ENCODE measurements at places on chromosomes 16 and 17.

GRCh38 chr17:58658804-58659713 lies 32.8 kb downstream of the TEX14 start:
- H3K27ac ChIP-seq = peak overlapping the region; percentile 100
- DNase-seq = peak; percentile 57
- H3K4me1 ChIP-seq = peaks cover 6% of the 10 kb centered on the region
- H3K27me3 ChIP-seq = no peaks in the 10 kb centered on the region
- H3K36me3 ChIP-seq = no peaks in the 10 kb centered on the region

DNA sequence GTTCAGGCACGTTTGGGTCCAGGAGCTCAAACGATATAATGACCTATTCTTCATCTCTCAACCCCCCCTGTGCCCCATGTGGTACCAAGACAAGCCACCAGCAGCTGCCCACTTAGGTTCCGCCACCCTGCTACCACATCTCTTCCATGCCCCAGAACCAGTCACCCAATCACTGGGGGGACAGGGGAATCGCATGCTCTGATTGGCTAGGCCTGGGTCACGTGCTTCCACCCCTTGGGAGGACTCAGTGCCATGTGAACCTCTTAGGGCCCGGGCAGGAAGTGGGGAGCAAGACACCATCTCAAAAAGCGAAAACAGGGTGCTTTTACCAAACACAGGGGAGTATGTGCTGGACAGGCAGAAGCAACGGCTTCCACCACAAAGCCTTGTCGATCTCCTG lies 91.3 kb downstream of the KATNIP start:
- H3K36me3 ChIP-seq = no peaks in the 10 kb centered on the region
- peaks cover 49% of the 10 kb centered on the region for H3K4me1 ChIP-seq
- H3K27me3 ChIP-seq = no peaks in the 10 kb centered on the region
- no peak overlapping the region for H3K4me3 ChIP-seq
- no peak for DNase-seq

- no peaks in the 10 kb centered on the region for H3K36me3 ChIP-seq
- H3K27me3 ChIP-seq = peaks cover 29% of the 10 kb centered on the region
- H3K27ac ChIP-seq = peak overlapping the region; percentile 62
Measured at GRCh38 chr17:77280304-77281121, 139.7 kb downstream of the SEC14L1 start.

DNA sequence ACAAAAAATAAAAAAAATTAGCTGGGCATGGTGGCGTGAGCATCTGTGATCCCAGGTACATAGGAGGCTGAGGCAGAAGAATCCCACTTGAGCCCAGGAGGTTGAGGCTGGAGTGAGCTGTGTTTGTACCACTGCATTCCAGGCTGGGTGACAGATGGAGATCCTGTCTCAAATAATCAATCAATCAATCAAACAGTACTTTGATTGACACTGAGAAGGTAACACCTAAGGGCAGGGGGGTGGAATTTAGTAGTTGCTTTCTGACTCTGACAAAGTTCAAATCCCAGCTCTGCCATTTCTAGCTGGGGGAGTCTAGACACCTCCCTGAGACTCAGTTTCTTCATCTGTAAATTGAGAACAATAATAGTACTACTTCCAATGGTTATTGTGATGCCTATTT lies 12.0 kb downstream of the SSH2 start:
- peaks cover 9% of the 10 kb centered on the region for H3K4me1 ChIP-seq
- no peak overlapping the region for H3K27ac ChIP-seq
- no peaks in the 10 kb centered on the region for H3K36me3 ChIP-seq
- H3K27me3 ChIP-seq = no peaks in the 10 kb centered on the region

DNA sequence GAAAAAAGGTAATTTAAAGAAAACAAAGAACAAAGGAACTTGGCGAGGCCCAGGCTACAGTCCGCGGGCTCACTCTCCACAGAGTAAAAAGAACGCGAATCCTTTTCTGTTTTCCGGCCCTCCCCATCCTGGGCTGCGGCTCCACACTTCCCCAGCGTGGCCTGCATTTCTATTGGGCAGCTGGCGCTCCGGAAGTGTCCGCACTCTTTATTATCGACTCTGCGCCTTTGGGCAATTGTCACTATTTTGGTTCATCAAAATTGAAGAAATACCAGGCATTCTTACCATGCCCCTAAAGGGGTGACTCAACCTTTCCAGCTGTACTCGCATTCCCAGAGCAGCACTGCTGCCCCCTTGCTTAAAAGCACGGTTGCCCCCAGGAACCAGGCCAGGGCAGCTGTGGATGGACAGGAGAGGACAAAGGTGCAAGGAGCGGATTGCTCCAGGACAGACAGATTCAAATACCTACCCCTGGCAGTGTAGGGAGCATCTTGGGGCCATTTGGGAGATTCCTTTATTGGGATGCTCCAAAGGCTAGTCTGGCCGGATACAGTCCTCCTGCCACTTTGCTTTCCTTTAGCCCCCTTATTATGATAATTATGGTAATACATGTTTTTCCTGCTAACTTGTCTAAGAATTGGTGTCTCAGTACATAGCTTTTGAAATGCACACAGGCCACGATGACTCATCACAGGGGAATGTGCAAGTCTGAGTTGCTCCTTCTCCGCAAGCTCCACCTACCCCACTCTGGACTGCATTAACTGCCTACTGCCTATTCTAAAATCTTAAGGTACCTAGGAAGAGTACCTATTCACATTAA lies 985 bp upstream of the SLFN12 start:
- peaks cover 42% of the 10 kb centered on the region for H3K4me1 ChIP-seq
- H3K4me3 ChIP-seq = peak overlapping the region; percentile 84
- peak; percentile 53 for DNase-seq
- H3K27ac ChIP-seq = peak overlapping the region; percentile 99
- H3K36me3 ChIP-seq = no peaks in the 10 kb centered on the region

DNA sequence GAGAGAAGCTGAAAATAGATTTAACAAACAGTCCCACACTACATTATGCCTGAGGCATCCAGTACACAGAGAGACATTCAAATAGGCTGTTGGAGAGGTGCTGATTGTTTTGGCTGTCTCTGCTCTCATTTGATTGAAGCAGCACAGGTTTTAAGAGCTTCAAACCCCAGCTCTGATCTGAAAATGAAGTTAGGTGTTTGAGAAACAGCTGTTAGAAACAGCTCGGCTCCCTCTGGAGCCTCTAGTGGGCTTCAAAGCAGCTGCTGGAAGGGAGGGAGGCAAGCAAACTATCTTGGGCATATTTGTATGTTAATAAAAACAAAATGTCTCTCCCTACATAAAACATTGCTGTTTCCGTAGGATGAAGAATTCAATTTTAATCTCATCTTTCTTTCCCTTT lies 607.3 kb upstream of the GOT2 start:
- H3K27ac ChIP-seq = no peak overlapping the region
- H3K4me3 ChIP-seq = no peak overlapping the region
- peaks cover 18% of the 10 kb centered on the region for H3K27me3 ChIP-seq
- no peaks in the 10 kb centered on the region for H3K36me3 ChIP-seq

DNA sequence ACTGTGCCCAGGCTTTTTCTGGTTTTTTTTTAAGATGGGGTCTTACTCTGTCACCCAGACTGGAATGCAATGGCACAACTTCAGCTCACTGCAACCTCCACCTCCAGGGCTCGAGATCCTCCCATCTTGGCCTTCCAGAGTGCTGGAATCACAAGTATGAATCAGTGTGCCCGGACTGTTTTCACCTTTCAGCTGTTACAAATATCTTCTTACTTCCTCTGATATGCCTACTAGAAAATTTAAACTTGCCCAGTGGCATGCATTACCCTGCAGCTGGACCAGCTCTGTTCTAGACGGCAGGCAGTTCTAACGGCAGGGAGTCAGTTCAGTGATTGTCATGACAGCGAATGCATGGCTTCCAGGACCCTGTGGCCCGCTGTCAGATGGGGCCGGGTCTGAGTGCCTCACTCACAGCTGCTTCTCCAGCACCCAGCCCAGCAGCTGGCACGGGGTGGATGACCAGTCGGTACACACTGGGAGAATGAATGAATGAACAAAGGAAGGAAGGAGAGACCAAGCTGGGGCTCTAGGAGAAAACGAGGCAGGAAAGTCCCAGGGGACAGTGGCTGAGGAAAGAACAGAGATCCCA lies 28.0 kb upstream of the LITAF start:
- H3K36me3 ChIP-seq = no peaks in the 10 kb centered on the region
- H3K27me3 ChIP-seq = no peaks in the 10 kb centered on the region
- H3K4me3 ChIP-seq = no peak overlapping the region
- no peak for DNase-seq

DNA sequence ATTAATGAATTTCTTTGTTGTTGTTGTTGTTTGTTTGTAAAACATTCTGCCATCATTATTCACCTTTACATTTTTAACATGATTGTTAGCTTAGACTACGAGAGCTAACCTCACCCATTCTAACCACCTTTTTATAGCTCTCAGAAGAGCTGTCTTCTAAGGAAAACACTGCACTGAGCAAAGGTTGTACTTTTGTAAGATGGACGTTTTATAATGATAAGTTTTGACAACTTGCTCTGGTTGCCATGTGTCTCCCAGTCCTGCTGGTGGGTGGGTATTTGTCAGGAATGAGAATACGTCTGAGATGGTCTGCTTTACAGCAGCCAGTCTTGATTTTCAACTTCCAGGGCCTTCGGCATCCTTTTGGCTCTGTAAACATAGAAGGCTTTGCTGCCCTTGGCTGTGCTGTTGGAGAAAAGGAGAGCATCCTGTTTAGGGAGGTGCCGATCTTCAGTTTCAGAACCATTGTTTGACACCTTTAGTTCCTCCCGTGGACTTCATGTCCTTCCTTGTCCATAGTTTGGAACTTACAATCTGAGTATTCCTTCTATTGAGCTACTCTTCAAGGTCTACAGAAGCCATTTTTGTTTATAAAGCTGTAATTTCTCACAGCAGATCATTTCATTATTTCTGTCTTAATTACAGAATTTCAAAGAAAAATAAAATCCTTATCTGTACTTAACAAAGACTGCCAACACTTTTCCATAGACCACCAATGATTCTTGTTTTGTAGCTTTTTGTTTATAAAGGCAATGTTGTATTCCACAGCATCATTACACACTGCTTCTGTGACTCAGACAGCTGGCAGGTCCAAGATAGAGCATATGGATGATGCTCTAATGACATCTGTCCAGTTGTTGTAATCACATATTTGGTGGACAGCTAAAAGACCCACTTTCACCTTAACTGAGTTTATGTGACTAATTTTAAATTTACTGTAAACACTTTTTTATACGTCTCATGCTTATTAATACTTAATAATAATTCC lies 270.1 kb upstream of the TBX2 start:
- H3K27me3 ChIP-seq = no peaks in the 10 kb centered on the region
- H3K4me3 ChIP-seq = no peak overlapping the region

DNA sequence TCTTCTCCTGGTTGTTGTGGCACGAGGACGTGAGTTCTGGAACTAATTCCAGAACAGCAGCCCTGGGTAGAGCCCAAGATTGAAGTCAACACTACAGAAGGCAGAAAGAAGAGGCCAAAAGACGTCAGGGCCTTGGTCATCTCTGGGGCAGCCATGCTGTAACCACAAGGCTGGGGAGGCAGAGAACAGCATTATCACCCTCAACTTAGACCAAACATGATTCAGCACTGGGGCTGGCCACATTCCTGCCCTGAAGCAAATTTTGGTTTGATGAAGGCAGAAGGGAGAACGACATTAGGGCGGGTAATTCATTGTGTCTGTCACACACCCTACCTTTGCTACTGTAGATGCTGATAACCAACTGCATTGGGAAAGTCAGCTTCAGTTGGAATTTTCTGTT lies 9.7 kb upstream of the ALOX15B start:
- H3K4me3 ChIP-seq = no peak overlapping the region
- no peak overlapping the region for H3K27ac ChIP-seq
- no peaks in the 10 kb centered on the region for H3K36me3 ChIP-seq
- no peak for DNase-seq

- peaks cover 30% of the 10 kb centered on the region for H3K4me1 ChIP-seq
- H3K36me3 ChIP-seq = peaks cover 2% of the 10 kb centered on the region
- no peak for DNase-seq
- no peaks in the 10 kb centered on the region for H3K27me3 ChIP-seq
Measured at GRCh38 chr16:88500255-88500661, 47.2 kb downstream of the ZFPM1 start.

GRCh38 chr16:80667925-80668324 lies 127.1 kb downstream of the DYNLRB2 start:
- no peak overlapping the region for H3K4me3 ChIP-seq
- no peak for DNase-seq
- peaks cover 22% of the 10 kb centered on the region for H3K27me3 ChIP-seq

DNA sequence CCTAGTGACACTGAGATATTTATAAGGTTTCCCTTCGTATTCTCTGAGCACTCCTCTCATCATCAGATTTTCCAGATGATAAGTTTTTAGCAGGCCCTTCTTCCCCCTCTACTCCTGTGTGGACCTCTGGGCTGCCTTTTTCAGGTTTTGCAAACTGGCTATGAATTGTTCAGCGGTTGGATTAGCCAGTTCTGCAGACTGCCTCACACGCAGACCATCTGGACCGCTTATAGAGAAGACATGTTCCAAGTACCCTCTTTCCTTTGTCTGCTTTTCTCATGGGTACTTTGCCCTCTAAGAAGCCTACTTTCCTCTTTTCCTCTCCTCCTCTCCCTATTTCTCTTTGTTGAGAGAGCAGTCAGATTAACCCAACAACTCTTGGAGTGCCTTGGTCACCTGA lies 111.6 kb downstream of the GRIN2A start:
- peaks cover 55% of the 10 kb centered on the region for H3K27me3 ChIP-seq
- DNase-seq = no peak
- no peak overlapping the region for H3K27ac ChIP-seq
- H3K4me1 ChIP-seq = no peaks in the 10 kb centered on the region
- no peak overlapping the region for H3K4me3 ChIP-seq

- no peak for DNase-seq
- H3K4me1 ChIP-seq = peaks cover 13% of the 10 kb centered on the region
- no peaks in the 10 kb centered on the region for H3K36me3 ChIP-seq
- no peak overlapping the region for H3K4me3 ChIP-seq
- peak overlapping the region; percentile 2 for H3K27ac ChIP-seq
Measured at GRCh38 chr16:22397464-22397863, 23.0 kb upstream of the CDR2 start.

- no peak for DNase-seq
- H3K27me3 ChIP-seq = peaks cover 42% of the 10 kb centered on the region
- H3K4me1 ChIP-seq = peaks cover 3% of the 10 kb centered on the region
- no peak overlapping the region for H3K4me3 ChIP-seq
- no peaks in the 10 kb centered on the region for H3K36me3 ChIP-seq
Measured at GRCh38 chr17:58187063-58187462, 5.5 kb upstream of the EPX start.

GRCh38 chr16:19104607-19105006 lies 9.2 kb upstream of the ITPRIPL2 start:
- H3K36me3 ChIP-seq = no peaks in the 10 kb centered on the region
- peaks cover 8% of the 10 kb centered on the region for H3K4me1 ChIP-seq
- no peak for DNase-seq
- no peak overlapping the region for H3K4me3 ChIP-seq
- no peaks in the 10 kb centered on the region for H3K27me3 ChIP-seq

DNA sequence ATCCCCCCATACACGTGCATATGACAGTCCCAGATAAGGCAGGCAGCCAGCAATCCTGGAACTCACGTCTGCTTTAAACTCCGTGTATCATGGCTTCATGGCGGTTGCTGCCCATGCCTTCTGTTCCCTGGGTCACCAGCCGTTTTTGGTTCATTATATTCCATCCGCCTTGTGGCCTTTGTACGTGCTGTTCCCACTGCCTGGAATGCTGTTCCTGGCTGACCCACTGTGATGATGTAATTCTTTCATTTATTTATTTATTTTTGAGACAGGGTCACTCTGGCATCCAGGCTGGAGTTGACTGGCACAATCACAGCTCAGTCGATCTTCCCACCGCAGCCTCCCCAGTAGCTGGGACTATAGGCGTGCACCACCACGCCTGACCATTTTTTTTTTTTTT lies 136.7 kb upstream of the GSE1 start:
- H3K4me3 ChIP-seq = no peak overlapping the region
- H3K4me1 ChIP-seq = peaks cover 58% of the 10 kb centered on the region
- H3K27ac ChIP-seq = no peak overlapping the region
- H3K36me3 ChIP-seq = no peaks in the 10 kb centered on the region
- no peaks in the 10 kb centered on the region for H3K27me3 ChIP-seq
